OCI-M1 (cell line): ENCODE measurements at places on chromosomes 3 and 15.

GRCh38 chr3:114626751-114627150 is 332.9 kb downstream of the TIGIT start:
- no peak for DNase-seq

DNA sequence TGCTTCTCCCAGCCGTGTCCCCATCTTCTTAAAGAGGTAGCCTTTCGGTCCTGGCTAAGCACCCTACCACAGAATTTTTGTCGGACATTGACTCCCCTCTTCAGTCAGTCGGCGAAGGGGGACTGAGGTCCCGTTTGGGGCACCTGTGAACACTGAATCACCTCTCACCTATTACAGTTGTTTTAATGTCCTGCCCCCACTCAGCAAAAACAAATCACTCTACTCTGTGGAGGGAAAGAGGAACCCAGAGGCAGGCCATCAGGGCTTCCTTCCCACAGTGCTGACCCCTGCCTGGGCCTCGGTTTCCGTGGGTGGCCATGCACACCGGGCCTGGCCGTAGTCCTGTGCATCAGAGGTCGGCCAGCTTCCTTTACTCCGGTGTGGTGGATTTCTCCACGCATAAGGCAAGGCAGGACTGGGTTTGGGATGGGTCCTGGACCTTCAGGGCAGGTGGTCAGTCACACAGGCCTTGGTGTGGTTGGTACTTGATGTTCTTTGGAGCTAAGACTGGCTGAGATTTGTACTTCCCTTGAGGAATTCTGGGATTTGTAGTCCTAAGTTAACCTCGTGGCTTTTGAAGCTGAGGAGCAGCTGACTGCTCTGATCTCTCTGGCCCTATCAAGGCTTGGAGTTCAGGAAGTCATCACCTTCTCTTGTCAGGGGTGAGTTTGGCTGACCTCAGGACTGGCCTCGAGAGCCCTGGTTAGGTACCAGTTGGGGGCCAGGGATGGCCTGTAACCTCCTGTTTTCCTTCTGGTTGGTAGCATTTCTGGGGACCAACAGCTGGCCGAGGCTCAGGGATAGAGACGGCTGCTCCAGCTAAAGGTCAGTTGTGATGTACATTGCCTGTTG is 627 bp upstream of the FAM131A start:
- peak; percentile 37 for DNase-seq

- DNase-seq: no peak
Measured at GRCh38 chr3:165446555-165446954, 250.4 kb upstream of the SLITRK3 start.

DNA sequence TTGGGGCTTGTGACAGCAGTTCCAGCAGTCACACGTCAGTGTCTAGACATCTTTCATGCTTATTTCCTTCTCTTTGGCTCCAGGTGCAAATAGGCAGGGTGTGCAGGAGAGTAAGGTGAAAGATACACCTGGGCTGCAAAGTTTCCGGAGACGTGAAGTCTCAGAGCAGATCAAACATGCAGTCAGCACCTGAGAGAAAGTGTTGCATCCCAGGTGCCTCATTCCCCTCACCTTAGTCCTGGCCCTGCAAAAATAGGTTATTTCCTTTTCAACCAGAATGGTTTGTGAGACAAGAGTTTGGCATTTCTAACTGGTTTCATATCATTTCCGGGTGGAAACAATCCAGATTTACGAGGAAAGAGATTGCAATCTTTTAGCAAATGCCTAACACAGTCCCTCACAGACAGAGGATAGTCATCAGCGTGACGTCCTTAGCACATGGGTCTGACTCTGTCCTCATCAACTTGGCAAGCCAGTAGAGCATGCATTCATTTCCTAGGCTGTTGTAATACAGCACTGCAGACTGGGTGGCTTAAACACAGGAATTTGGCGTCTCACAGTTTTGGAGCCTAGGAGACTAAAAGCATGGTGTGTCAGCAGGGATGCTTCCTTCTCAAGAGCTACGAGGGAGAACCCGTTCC is 58.2 kb upstream of the ARRDC4 start:
- DNase-seq: no peak

GRCh38 chr3:102972350-102972749 is 537.5 kb downstream of the ZPLD1 start:
- DNase-seq: no peak

GRCh38 chr3:127749361-127749760 is 73.0 kb downstream of the MGLL start:
- no peak for DNase-seq

DNA sequence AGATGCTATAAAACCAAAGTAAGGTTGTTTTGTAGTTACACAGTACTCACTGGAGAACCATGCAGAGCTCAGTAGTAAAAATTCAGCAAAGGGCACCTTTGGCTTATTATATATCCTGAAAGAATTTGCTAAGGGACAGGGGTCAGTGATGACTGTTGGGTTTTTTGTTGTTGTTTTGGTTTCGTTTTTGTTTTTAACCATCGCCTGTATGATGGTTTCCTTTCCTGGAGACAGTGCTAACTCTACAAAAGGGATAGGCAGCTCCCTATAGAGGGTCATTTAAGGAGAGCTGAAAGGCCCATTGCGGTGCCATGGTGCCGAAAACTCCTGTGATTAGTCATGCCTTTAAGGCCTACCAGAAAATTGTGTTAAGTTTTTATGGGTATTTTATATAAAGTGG is 118.2 kb upstream of the GOLIM4 start:
- DNase-seq: peak; percentile 72

GRCh38 chr3:14157951-14158350 is 20.4 kb downstream of the XPC start:
- no peak for DNase-seq
